AG04450 (cell line): ENCODE measurements at places on chromosomes 4 and X.

- DNase-seq, result no peak
Observed at GRCh38 chr4:70678383-70678999, 9.8 kb upstream of the UTP3 start.

DNA sequence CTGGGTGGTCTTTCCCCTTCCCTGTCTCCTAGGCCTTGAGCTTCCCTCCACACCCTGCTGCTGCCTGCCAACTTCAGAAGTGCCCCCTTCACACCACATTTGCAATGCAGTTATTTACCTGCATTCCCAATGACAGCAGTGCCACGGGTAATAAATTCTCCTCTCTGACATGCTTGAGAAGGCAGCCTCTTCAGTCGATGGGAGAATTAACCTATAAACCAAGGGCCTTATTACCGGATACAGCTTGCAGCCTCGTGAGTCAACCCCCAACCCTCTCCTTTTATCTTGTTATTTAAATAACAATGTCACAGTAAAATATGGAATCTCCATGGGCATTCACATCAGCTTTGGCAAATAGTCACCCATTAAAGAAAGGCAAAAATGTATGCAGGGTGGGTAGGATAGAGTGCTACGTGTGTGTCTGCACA is 34.7 kb upstream of the LGI2 start:
- DNase-seq, result no peak

DNA sequence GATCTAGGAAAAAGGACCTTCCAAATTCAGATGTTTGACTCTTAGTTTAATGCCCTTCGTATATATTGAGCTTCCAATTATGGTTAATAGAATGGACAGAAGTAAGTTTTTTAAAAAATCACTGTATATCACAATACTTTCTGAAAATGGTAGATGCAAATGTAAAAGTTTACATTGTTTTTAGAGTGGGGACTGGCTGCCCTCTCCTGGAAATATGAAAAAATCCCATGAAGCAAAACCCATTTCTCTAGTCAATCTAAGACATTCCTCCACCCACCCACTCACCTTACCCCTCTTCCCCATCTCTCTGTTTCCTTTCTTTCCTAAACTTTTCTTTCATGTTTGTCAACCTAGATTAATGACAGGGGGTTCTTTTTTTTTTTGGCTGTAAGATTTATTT is 134.5 kb downstream of the ARHGAP6 start:
- no peak for DNase-seq

GRCh38 chrX:153884590-153884989 is 1.4 kb downstream of the L1CAM start:
- DNase-seq, result no peak

DNA sequence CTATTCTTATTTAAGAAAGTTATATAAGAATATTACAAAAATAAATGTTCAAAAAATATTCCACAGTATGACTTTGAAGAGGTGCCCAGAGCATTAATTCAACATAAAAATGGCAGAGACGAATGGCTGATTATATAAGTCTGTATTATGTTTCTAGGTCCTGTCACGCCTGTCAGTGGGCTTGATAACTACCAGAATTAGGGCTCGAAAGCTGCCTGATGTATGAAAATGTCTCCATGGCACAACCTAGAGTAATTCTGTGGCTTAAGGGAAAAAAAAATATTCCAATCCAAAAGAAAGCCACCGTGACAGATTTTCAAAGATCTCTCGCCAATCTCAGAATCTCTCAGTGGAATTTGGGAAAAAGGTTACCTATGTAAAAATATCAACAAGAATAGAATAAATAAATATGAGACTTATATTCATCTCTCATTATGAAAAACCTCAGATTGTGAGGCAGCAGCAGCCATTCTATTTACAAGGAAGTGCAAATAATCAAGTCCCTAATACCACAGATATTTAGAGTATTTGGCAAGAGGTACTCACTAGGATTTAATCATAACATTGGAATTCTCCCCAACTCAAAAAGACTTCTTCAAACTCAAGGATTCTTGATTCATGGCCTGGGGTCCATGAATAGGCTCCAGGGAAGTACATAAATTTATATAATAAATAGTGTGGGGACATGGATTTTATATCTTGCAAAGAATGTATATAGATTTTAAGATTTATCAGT is 489.1 kb upstream of the INTU start:
- no peak for DNase-seq
